ENCODE measurements at places on chromosomes 3 and 15.

GRCh38 chr3:25870452-25870851 lies 80.6 kb downstream of the OXSM start:
- no peak for DNase-seq

GRCh38 chr3:71207632-71208031 lies 375.9 kb downstream of the FOXP1 start:
- DNase-seq = no peak

- DNase-seq = no peak
These were observed 78.3 kb upstream of the ICE2 start for GRCh38 chr15:60557191-60557618.

DNA sequence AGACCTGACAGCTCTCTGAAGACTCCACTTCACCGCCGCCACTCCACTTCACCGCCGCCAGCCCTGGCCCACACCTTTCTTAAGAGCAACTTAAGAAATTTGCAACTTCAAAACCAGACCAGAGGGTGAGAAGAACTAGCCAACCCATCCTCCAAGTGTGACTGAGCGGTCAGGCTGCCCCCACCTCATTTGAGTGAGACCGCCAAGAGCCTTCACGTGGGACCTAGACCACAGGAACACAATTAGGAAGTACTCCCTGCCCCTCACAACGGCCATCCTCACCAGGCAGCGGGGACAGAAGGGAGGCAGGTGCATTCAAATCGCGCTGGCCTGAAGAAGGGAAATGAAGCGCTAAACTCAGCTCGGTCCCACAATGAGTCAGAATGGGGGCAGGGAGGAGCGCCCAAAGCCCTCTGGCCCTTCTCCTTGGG lies 156.8 kb upstream of the BCL6 start:
- DNase-seq = no peak

DNA sequence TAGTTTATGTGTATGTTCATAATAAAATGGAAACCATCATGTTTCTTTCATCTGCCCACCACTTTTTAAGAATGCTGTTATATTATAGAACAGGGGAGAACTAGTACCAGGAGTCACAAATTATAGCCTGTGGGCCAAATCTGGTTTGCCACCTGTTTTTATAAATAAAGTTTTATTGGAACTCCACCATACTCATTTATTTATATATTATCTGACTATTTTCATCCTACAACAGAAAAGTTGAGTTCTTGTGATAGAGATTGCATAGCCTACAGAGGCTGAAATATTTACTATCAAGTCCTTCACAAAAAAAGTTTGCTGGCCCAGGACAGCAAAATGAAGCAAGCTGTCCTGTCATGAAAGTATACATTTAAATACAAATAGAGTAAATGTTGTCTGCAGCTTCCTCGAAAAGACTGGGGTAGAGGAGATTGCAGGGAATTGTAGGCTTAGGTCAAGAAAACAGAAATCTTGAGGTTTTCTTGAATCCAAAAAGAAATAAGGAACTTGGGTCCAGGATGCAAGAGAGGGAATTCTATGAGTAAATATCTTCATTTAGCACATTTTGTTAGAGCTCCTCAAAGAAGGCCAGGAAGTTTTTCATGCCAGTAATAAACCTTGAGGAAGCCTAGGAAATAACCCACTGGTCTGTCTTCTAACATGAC lies 41.1 kb downstream of the FILIP1L start:
- DNase-seq = no peak

- DNase-seq = no peak
These were observed 213.6 kb downstream of the GAP43 start for GRCh38 chr3:115836944-115837343.

GRCh38 chr15:64842986-64843561 lies 1.4 kb downstream of the PLEKHO2 start:
- DNase-seq = no peak

GRCh38 chr15:94644433-94644832 lies 413.1 kb downstream of the MCTP2 start:
- DNase-seq = no peak

- DNase-seq = peak; percentile 66
These were observed 1.3 kb downstream of the DNAH1 start for GRCh38 chr3:52317208-52318000.

DNA sequence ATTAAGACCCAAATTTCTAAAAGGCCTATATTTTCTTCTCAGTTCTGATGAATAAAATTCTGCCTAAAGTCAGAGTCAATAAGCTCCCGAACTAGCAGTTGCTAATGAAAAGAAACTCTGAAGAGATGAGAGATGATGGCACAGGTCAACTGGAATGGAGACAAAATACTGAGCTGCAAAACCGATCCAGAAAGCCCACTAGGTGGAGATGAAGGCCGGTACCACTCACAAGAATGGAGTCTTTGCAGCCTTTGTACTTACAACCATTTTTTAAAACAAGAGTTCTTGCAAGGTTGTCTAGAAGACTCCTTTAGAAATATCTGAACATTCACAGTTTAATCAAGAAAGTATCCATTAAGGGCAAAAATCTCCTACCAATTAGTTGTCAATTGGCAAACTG lies 119.9 kb upstream of the TJP1 start:
- DNase-seq = no peak

DNA sequence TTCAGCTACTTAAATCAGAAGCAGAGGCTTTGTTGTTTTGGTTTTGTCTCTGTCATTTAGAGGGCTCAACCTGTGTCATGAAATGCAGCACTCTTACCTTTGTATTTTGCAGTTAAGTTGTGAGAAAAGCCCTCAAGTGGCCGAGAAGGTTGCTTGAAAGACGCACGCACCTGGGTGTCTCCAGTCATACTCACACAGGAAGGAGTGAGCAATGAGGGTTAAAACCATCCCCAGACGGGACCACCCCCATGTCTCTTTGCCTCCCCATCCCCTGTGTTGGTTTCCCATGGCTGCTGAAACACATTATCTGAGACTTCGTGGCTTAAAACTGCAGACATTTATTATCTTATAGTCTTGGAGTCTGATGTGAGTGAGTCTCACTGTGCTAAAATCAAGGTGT lies 376.1 kb upstream of the CFAP20DC start:
- DNase-seq = no peak

GRCh38 chr15:92711457-92711831 lies 55.9 kb upstream of the FAM174B start:
- DNase-seq = no peak

DNA sequence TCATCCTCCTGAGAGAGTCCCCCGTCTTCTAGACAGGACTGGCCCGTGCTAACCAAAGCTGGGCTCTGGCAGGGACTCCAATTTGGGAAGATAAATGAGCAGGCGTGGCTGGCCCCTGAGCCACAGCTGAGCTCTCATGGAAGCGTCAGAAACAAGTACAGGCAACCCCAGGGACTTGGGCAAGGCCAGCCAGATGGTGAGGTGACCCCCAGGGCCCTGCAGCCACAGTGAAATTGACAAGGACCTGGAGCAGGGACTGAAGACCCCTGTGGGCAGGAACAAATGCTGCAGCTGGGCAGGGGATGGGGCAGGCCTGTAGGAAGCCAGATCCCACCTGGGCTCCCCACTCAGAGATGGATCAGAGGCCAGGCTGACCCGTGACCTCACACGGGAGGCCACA lies 32.8 kb upstream of the CGNL1 start:
- DNase-seq = no peak

- DNase-seq = no peak
These were observed 73.9 kb downstream of the RNF13 start for GRCh38 chr3:149886957-149887356.

GRCh38 chr3:152318512-152318911 lies 49.8 kb downstream of the MBNL1 start:
- DNase-seq = no peak

- peak; percentile 40 for DNase-seq
These were observed at the start of gene MYLK for GRCh38 chr3:123884203-123884831. TSS of gene MYLK (minus strand) at chr3:123884332. CDS start at chr3:123793841, 90,491 bp downstream.

- no peak for DNase-seq
These were observed 2.2 kb upstream of the HDAC11 start for GRCh38 chr3:13477943-13478342.

GRCh38 chr3:69423463-69424155 lies 37.7 kb upstream of the FRMD4B start:
- DNase-seq = no peak

GRCh38 chr15:36926427-36926825 lies 173.9 kb downstream of the MEIS2 start:
- DNase-seq = no peak

- no peak for DNase-seq
These were observed 46.3 kb upstream of the GCNT3 start for GRCh38 chr15:59565299-59565698.

DNA sequence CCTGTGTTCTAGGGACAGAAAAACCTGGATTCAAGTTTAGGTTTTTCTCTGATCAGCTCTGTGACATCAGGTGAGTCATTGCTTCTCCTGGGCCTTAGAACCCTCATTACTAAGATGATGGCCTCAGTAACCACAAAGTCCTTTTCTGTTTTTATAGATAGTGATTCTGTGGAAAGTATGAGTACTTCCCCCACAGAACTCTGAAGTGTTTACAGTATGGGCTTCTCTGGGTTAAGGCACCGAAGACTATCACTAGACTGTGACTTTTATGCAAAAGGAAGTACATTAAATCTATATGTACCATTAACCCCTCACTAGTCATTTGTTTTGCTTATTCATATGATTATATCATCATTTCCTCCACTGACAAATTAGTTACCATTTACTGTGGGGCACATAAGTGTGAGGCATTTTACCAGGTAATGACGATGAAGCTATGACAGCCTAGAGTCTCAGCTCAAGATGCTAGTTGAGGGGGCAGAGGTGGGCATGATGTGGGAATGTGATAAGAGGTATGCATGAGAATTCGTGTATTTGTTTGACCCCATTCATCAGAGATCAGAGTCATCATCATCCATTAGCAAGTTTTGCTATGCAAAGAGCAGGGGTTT lies 15.0 kb upstream of the RORA start:
- DNase-seq = no peak

Data from naive B cell (primary cell).